ENCODE measurements at places on chromosomes 7 and 10.

DNA sequence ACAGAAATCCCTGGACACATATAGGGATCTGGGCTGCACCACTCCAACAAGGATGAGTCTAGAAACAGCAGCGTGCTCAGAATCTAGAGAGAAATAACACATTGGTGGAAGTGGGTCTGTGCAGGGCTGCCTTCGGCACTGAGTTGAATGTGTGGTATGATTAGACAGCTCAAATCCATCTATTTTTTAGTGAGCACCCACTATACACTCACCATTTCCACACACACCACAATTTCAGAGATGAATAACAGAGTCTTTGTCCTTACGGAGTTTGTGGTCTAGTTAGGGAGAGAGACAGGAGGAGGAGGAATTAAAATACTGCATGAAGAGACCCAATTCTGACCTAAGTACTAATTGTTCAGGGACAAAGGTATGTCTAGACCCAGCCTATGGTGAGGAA is 44.2 kb downstream of the JAZF1 start:
- no peak for DNase-seq

GRCh38 chr10:32005050-32005449 is 51.2 kb downstream of the KIF5B start:
- no peak for DNase-seq

DNA sequence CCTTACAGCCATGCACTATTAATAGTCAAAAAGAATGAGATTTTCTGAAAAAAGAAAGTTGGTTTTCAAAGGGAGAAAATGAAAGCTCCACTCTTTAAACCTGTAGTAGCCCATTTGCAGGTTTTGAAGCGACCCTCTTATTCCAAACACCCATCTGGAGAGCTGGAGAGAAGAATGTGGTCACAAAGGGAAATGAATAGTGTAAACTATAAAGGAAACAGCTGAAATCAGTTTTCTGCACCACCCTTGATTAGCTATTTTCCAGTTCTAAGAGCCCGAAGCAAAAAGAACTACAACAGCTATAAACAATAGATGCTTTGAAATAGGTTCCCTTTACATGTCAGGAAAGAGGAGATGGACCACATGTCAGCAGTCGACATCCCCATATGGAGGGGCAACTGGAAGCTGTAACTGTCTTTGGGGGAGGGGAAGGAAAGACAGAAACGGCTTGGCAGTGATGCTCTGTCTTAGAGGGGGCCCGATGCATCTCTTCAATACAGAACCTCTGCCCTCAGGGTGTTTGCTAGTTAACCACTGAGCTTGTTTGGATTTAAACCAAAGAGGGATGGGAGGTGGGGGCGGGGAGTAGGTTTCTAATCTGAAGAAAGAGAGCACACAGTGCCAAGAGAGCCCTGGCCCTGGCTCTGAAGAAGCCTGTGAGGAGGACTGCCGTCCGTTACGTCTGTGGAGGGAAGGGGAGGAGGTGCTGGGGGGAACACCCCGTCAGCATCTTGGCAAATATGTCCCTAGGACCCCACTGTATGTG is 55.3 kb downstream of the CPVL start:
- DNase-seq: no peak

DNA sequence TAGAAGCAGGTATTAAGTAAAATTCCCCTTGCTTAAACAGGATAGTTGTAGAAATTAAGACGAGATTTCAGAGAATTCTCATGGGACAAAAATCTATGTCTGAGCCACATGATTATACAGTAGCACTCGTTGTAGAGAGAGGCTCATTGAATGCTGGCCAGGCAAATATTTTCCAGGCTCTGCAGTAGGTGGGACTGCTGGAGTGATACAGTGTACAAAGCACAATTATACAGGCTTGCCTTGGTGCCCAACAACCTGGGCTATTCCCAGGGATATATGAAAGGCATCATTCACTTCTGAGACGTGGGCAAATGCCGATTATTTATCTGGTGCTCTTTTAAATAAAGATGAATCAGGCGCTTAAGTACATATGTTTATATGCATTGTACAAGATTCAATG is 380.6 kb downstream of the PHTF2 start:
- no peak for DNase-seq

DNA sequence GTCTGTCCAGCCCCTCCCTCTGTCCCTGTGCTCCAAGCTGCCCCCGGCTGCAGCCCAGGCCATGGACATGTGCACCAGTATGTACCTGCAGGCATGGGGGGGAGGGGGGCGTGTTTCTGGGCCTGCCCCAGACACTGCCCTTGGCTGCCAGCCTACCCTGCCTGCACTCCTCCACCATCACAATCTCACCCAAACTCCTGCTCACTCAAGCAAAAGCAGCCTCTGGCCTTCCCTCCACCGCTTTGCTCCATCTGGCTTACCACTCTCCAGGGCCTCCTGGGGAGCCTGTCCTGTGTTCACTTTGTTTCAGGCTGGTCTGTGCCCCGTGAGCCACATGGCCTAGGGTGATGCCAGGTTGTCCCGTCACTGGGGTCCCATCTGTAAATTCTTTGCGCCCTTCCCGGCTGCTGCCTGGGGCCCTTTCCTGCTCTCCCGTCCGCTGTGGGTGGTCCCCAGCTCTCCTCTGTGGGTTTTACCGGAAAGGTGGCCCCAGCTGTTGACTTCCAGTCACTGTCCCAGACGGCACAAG is 33.3 kb upstream of the PPIF start:
- no peak for DNase-seq

DNA sequence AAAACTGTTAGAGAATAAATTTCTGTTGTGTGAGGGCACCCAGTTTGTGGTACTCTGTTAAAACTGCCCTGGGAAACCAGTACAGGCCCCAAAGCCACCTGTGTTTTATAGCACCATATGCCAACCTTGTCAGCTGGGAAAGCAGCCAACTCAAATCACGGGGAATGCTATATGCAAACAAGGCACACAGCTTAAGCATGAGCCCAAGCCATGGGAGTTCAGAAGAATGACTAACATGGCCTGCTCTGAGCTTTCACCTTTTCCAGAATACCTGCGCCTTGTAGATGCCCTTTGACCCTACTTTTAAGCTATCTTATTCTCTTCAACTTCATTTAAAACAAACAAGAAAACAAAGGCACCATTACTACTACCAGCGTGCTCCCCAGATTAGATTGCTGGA is 5.5 kb upstream of the SLC25A13 start:
- no peak for DNase-seq

DNA sequence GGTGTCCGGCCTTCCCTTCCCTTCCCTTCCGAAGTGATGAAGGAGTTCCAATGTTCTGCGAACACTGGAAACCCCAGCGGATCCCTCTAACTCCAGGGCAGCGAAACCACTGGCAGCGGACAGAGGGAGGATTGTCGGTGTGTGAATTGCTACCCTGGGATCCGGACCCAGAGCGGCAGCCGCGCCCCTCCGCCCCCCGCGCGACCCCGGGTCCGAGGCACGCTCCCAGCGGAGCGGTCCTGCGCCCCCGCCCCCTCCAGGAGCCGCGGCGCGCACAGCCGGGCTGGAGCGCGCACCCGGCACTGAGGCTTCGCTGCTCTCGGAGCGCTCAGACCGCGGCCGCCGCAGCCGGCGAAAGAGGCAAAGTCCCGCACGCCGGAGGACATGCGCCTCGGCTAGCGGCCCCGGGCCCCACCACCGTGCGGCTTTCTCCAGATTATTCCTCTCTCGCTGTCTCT is at the start of gene PTPRZ1:
PTPRZ1 (plus strand) TSS at position 331 of the 458 bp plus-strand sequence. CDS start 339 bp downstream, outside the sequence.
- DNase-seq: no peak

Data from stimulated activated effector memory CD8-positive, alpha-beta T cell treated with anti-CD3 and anti-CD28 coated beads, Interleukin-12 subunit alpha, Interleukin-12 subunit beta, amount 100 ng/mL, for 72 hours (primary cell).